ENCODE measurements at places on chromosomes 6 and 20. TPM values are rescaled to one million over a fixed set of nuclear protein-coding genes. Genes with fewer than 3 reads are reported as not detected.

DNA sequence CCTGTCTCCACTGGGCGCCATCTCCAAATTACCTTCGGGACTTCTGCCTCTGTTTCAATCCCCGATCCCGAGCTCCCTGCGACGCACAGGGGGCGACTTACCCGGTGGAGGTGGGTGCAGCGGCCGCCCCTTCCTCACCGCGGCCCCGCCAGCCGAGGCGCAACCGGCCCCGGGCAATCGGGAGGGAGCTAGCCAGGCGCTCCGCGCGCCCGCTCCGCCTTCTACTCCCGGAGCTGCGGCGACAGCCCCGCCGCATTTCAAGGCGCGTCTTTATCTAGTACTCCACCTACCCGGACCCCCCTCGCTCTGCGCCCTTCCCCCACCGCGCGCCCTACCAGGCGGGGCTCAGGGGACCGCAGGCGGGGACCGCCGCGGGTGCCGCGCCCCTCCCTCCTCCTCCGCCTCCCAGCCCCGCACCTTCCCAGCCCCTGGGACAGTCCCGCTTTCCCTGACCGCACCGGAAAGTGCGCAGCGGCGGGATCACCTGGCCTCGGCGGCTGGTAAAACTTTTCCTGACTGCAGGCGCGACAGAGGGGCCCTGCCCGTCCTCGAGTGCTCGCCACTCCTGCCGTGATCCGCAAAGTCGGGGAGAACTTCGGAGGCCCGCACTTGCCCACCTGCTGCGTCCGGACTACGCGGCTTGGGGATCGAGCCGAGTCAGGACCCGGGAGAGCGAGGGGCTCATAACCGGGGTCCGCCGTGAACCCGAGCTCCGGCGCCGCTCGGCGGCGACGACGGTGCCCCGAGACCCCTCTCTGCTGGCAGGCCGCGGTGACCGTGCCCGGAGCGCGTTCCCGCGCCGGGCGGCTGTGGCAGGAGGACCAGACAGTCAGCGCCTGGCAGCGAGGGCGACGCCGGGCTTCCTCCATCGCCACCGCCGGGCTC lies 8.0 kb upstream of the NKX2-2 start:
- no peak for DNase-seq

The XKR7 gene
- 0.36 TPM for total RNA-seq

The KIF25 gene
- total RNA-seq: not detected

GRCh38 chr6:163814494-163815364 lies 400.2 kb downstream of the QKI start:
- DNase-seq: peak; percentile 97

- no peak for DNase-seq
Measured at GRCh38 chr6:151103266-151103665, 136.5 kb upstream of the AKAP12 start.

- DNase-seq: no peak
Measured at GRCh38 chr6:164887660-164888059, 421.7 kb downstream of the C6orf118 start.

The AVP gene
- total RNA-seq: not detected

GRCh38 chr20:44010162-44010704 lies 95.6 kb downstream of the TOX2 start:
- DNase-seq: no peak

- DNase-seq: no peak
Measured at GRCh38 chr6:79232696-79233462, 1.6 kb downstream of the HMGN3 start.

DNA sequence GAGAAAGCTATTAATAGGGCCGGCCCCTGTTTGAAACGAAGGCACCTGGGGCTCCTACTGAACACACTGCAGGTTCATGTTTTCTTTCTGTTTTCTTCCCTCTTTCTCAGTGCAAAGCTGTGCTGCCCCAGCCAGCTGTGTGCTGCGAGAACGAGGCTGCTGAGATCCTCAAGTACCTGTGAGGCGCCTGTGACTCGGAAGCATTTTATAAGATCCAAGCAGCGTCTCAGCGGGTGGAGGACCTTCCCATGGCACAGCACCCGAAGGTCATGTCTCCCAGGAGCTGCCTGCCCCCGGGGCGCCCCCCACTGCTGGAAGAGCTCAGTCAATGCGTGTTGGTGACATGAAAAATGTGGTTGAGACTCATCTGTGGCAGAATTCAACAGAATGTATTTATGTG lies 66.3 kb downstream of the SMOC2 start:
- no peak for DNase-seq

- no peak for DNase-seq
Measured at GRCh38 chr6:129946439-129947140, 71.8 kb upstream of the L3MBTL3 start.

DNA sequence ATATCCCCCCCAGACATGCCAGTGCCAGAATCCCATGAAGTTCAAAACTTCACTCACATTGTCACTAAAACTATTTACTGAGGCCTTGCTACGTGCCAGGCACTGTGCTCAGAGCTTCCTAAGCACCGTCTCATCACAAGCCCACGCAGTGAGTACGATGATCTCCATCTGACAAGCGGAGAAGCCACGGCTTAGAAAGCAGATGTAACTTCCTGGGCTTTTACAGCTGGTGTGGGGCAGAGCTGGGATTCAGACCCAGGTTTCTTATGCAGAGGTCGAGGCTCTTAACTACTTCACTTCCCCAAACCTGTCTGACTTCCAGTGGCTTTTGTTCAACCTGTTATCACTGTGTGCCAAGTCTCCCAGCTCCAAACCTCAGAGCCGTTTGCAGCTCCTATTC lies 8.3 kb downstream of the MDGA1 start:
- DNase-seq: peak; percentile 8

DNA sequence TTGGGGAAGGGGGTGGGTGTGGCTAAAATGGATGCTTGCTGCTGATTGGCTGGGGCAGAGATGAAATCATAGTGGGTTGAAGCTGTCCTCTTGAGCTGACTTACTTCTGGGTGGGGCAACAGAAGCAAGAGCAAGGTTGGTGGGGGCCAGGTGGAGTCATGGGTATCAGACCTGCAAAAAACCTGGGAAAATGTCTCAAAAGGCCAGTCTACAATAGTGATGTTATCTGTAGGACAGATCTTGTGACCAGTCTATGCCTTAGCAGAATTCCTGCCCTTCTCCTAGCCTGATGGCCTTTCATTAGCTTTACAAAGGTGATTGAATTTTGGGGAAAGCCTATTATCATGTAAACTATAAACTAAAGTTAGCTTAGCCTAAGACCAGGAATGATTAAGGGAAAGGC lies 945.7 kb downstream of the KIF16B start:
- DNase-seq: no peak

GRCh38 chr6:135703621-135704020 lies 147.9 kb upstream of the PDE7B start:
- no peak for DNase-seq

GRCh38 chr6:5205035-5205507 lies 55.7 kb downstream of the LYRM4 start:
- no peak for DNase-seq

GRCh38 chr20:50610212-50610718 lies 81.1 kb downstream of the RIPOR3 start:
- no peak for DNase-seq

GRCh38 chr6:105874835-105875626 lies 211.1 kb upstream of the PRDM1 start:
- no peak for DNase-seq

GRCh38 chr6:75735491-75736186 lies 13.4 kb upstream of the MYO6 start:
- DNase-seq: peak; percentile 24

DNA sequence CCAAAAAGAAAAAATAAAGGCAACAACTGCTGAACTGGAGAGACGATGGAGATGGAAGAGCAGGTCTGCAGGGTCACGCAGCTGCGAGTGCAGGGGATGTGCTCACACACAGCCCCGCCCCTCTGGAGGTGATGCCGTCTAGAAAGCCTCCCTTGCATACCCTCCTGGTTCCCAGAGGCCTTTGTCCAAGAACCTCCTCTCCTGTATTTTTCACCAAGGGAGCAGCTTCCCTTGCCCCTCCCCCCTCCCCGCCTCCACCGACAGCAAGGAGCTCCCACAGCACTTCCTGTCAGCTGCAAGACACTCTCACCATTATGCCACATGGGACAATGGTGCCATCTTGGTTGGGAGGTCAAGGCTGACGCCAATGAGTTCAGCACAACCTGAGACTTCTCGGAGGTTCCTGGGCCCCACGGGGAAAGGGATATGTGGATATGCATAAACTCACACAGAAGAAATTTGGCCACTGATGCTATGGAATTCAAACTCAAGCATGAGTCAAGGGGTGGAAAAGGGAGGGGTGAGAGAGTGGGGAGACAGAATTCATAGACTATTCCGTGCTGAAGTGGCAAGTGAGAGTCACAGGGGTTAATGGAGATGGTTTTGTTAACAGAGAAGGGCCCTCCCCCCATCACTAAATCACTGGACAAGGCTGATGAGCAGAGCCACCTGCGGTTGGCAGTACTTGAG lies 132.9 kb downstream of the SCML4 start:
- DNase-seq: peak; percentile 75

The CRISP1 gene
- not detected for total RNA-seq

DNA sequence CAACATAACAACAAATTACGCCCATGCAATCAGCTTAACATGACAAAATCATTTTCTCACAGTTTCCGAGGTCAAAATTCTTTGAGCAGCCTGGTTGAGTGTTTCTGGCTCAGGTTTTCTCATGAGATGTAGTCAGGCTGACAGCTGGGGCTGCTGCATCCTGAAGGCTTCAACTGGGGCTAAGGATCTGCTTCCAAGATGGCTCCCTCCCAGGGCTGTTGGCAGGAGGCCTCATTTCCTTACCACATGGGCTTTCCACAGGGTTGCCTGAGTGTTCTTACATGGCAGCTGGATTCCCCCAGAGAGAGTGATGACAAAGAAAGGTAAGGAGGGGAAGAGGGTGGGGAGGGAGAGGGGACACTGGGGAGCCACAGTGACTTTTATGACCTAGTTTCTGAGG lies 63.1 kb upstream of the NNAT start:
- no peak for DNase-seq

The RPRD1B gene
- total RNA-seq: 21.6 TPM

The IL17F gene
- not detected for total RNA-seq

- DNase-seq: peak; percentile 71
Measured at GRCh38 chr6:154404791-154405400, 48.3 kb upstream of the IPCEF1 start.

GRCh38 chr20:20666359-20666758 lies 46.1 kb downstream of the RALGAPA2 start:
- no peak for DNase-seq

GRCh38 chr6:122614303-122614702 lies 4.1 kb downstream of the PKIB start:
- no peak for DNase-seq

- DNase-seq: no peak
Measured at GRCh38 chr6:21556968-21557721, 36.4 kb upstream of the SOX4 start.

- DNase-seq: peak; percentile 86
Measured at GRCh38 chr20:63698739-63699465, 2.5 kb downstream of the TNFRSF6B start.

DNA sequence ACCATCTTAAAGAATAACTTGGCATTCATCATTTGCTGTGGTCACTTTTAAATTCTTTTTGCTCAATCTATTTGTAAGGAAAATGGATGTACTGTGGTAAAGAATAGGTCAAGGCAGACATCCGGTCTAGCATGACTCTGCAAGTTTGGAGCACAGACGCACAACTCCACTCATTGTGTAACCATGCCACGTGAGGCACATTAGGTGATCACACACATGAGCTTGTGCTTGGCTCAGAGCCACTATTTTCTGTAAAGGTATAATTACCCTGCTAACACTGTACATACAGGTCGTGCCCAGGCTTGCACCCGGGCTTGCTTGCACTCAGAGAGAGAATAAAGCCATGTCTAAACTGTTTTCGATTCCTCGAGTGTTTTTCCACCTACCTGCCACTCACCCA lies 1289.1 kb upstream of the ADGRB3 start:
- DNase-seq: peak; percentile 29

- no peak for DNase-seq
Measured at GRCh38 chr6:42230345-42231321, 13.0 kb upstream of the MRPS10 start.

The POLR3F gene
- total RNA-seq: 11.6 TPM

The ZC2HC1B gene
- not detected for total RNA-seq

DNA sequence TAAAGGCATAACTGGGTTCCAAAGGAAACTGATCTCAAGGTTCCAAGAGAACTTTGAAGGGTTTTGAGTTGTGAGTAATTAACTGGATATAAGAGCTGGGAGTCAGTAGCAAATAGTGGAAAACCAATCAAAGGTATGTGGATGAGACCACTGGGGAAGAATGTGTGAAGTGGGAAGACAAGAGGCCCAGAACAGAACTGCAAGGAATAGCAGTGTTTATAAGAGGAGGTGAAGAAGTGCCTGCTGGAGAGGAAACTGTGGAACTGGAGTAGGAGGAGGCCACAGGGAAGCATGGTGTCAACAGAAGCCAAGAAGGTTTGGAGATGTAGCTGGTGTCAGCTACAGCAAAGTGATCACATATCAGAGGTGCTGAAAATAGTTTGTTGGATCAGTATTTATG lies 18.7 kb upstream of the HDAC2 start:
- peak; percentile 40 for DNase-seq

GRCh38 chr6:7587631-7588100 lies 2.3 kb upstream of the SNRNP48 start:
- peak; percentile 34 for DNase-seq

GRCh38 chr6:70162972-70163371 lies 139.9 kb downstream of the COL9A1 start:
- DNase-seq: no peak

DNA sequence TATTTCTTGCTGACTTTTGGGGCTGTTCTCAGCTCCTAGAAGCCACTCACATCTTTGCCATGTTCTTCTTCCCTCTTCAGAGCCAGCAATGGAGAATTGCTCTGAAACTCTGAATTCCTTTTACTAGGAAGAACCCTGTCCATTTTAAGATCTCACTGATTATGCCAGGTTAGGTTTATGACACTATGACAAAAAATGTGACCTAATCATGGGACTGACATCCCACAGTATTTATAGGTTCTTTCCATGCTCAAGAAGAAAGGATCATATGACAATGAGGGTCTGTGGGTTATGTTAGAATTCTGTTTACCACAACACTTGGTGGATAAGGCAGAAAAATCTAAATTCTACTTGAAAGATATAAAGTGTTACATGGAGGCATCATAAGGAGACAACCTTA lies 263.3 kb upstream of the CITED2 start:
- DNase-seq: no peak

The SYTL3 gene
- total RNA-seq: 1.2 TPM

Measured in astrocyte (in vitro differentiated cells and primary cell).